ENCODE measurements at places on chromosomes 7 and 10.

- no peak for DNase-seq
Observed at GRCh38 chr7:137685433-137686164, 161.2 kb downstream of the DGKI start.

- peak; percentile 47 for DNase-seq
Observed at GRCh38 chr10:8146650-8147049, 92.2 kb downstream of the GATA3 start.

GRCh38 chr7:67754651-67755050, 758.0 kb downstream of the TYW1 start:
- no peak for DNase-seq

DNA sequence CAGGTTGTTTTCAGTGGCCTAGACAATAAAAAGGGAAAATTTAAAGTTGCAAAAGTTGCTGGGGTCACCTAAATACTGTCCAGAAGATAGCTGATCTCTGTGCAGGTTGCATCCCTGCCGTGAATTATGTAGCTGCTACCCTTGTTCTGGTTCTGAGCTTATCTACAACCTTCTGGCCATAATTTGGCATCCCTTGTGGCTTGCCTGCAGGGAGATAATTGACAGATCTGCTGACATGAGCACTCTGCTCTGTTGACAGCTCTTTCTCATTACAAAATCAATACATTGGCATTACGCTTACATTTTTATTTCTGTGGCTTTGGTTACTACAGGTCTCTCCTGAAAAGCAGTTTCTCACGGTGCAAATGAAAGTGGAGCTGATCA, 29.3 kb upstream of the HECTD2 start:
- DNase-seq: no peak

- no peak for DNase-seq
Observed at GRCh38 chr7:139673230-139673629, 104.6 kb downstream of the HIPK2 start.

DNA sequence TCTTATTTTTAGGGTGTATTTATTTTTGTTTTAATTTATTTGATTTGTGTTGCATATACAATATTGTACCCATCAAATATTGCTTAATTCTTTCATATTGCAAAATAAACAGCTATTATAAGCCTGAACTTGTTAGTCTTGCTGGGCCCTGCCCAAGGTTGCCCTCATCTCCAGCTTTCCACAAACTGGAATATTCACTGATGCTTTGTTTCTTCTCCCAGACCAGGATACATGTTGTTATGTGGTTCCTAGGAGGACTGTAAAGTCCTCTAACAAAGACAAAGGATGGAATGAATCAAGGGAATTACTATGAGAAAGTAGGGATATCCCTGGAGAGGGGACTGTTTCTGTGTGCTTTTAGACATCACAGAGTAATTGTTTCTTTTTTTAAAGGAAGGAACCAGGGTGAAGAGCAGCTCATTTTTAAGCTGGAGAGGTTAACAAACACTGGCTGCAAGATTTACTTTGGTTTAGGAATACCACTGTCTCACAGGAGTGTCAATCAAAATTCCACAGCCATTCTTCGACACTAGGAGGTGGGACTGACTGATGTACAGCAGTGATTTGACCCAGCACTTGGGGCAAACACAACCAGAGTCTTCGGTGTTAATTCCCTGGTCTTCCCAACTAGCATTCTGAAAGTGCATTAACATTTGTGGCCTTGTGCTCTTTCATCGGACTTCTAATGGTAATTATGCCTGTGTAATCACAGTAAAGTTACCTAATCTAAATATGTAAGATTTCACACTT, 14.8 kb upstream of the CD36 start:
- no peak for DNase-seq

- no peak for DNase-seq
Observed at GRCh38 chr7:149317496-149317895, 55.5 kb downstream of the ZNF783 start.
